ENCODE measurements at places on chromosomes 7 and 10.

DNA sequence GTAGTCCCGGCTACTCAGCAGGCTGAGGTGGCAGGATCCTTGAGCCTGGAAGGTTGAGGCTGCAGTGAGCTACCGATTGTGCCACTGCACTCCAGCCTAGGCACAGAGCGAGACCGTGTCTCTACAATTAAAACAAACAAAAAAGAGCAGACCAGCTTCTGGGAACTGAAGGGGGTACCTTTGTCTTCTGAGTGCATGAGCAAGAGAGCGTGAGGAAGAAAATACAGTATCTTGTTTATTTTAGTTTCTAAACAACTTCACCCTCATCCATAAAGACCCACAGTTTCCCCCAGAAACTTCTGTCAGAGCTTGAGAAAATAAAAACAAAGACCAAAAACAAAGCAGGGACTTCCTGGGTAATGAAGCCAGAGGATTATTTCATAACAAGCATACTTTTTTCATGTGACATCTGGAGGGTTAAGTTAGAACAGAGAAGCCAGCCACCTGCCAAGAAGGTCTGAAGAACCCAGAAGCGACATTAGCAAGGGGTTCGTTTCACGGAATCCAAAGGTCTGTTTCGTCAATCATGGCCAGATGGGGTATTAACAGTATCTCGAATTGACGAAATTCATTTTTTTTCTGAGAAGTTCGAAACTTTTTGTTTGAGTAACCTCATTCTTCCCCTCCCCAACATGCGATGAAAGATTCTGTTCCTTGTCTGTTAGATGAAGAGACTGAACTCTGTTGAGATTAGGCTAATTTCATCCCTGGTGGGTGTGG lies 10.2 kb upstream of the IL2RA start:
- peak; percentile 52 for DNase-seq

GRCh38 chr10:133264461-133264860 lies 12.2 kb downstream of the ADAM8 start:
- DNase-seq: peak; percentile 48

GRCh38 chr10:93091960-93092359 lies 18.3 kb downstream of the CYP26A1 start:
- no peak for DNase-seq

GRCh38 chr7:1566687-1567048 lies 3.2 kb downstream of the PSMG3 start:
- DNase-seq: no peak

DNA sequence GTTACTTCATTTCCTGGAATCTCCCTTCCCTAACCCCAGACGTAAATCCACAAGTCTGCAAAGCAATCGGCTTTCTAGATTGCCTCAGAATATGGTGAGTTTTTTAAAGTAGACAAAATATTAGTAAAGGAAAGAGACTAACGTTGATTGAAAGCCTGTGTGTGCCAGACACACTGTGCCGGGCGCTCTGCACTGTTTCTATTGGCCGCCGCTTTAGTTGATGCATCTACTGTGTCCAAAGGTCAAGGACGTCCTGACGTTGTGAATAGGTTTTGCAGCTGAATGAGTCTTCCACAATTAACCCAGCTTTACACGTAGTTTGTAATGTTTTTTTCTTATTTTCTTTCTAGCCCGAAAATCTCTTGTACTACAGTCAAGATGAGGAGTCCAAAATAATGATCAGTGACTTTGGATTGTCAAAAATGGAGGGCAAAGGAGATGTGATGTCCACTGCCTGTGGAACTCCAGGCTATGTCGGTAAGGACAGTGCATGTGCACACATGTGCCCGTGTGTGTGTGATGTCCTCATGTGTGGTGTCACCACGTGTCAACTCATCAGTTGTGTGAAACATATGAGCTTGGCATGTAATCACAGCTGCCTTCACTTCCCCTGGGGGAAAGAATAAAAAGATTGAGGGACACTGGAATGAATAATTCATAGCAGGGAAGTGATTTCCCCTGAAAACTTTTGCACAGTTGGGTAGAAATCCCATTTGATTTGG lies 232.0 kb downstream of the CCDC3 start:
- no peak for DNase-seq

DNA sequence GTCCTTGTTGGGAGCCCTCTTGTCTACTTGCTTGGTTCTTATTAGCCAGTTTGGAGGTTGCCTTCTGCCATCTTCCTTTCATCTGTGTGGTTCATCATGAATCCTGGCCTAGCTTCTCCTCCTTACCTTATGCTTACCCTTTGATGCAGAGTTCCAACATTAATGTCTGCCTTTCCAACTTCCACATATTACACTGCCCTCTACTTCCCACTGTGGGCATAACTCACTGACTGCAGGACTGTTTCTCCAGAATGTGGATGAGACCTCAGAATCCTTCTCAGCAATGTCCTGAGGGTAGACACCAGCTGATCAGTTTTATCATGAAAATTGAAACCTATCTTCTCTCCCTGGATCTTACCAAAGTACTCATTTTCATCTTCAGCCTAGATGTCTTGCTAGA lies 491.0 kb downstream of the LRMDA start:
- no peak for DNase-seq

- peak; percentile 86 for DNase-seq
Measured at GRCh38 chr10:124520558-124521428, 59.2 kb downstream of the LHPP start.

GRCh38 chr7:121531175-121532070 lies 135.3 kb upstream of the FAM3C start:
- no peak for DNase-seq

- DNase-seq: no peak
Measured at GRCh38 chr7:20399521-20399920, 68.8 kb downstream of the ITGB8 start.

GRCh38 chr10:44971935-44972757 lies 6.5 kb downstream of the DEPP1 start:
- peak; percentile 69 for DNase-seq

DNA sequence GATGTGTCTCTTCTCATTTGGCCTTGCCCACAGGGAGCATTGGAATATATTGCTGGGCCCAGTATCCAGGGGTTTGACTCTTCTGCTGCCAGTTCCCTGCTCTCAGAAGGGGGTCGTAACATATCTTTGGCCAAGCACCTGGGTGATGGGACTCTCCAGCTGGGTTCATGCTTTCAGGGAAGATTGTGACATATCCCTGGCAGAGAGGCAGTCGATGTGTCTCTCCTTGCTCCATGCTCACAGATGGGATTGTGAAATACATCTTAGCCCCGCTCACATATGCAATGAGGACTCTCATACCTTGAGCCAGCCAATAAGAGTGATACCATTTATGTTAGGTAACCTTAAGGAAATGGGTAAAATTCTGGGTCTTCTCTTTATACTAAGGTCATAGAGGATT lies 39.2 kb upstream of the ZNF680 start:
- DNase-seq: no peak

DNA sequence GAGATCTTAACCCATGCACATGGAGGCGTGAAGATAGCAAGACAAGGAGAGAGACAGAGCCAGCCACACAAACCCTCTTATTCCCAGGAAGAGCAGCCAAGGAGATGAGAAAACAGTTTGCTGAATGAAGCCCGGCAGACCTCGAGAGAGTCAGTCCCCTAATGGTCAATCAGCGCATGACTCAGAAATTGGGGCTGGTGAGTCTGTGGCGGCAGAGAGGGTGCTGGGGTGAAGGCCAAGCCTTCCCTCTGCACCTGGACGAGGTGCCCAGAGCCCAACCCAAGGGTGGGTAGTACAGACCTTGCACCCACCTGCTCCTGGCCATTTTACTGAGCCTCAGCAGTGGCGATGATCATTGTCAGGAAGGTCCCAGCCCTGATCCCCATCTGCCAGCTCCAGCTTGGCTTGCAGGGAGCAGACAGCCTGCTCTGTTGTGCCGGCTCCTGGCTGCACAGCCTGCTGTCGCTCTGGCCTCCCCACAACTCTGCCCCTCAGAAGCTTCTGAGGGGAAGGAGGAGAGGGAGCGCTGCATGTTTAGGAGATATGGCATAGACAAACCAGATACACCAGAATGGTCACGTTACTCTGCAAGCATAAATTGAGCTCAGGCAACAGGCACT lies 256.6 kb downstream of the RPS24 start:
- no peak for DNase-seq
